NCI-H2081 treated with DMSO at 0.1 percent for 48 hours (cell line): ENCODE measurements at places on chromosomes 12 and 14.

DNA sequence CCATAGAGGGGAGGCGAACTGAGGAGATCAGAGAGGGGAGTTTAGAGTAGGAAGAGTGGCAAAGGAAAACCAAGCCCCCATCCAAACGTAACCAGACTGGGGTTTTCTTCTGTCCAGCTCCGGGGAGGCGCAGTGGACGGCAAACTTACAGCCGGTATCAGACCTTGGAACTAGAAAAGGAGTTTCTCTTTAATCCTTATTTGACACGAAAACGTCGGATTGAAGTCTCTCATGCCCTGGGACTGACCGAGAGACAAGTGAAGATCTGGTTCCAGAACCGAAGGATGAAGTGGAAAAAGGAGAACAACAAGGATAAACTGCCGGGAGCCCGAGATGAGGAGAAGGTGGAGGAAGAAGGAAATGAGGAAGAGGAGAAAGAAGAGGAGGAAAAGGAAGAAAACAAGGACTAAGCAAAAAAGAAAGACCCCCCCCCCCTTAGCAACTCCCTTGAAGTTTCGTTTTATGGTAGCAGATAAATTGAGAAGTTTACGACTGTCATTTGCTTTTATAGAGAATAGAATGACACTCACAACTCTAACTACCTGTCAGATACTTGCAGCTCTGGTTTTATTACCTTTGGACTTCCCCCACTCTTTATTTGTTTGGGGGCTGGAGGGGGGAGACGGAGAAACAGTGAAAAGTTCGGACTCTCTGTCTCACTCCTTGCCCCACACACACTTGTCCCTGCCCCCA is 2.3 kb downstream of the HOXC8 start:
- DNase-seq = no peak

- no peak for DNase-seq
These were observed 103.0 kb upstream of the NTF3 start for GRCh38 chr12:5328669-5329517.

DNA sequence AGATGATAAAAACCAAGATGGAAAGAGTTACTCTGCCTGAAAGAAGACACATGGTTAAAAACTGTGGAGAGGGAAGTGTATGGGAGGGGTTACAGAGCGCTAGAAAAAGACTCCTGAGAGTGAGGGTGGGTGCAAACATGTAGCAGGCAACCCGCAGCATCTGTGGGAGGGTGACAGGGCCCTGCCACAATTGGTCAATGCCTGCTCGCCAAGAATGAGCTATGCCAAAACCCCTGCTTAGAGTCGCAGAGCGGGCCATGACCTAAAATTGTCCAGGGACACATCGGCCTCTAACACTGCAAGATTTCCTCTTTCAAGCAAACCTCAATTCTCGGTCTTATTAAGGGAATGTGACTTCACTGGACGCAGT is 700 bp downstream of the PRKAG1 start:
- DNase-seq = no peak

DNA sequence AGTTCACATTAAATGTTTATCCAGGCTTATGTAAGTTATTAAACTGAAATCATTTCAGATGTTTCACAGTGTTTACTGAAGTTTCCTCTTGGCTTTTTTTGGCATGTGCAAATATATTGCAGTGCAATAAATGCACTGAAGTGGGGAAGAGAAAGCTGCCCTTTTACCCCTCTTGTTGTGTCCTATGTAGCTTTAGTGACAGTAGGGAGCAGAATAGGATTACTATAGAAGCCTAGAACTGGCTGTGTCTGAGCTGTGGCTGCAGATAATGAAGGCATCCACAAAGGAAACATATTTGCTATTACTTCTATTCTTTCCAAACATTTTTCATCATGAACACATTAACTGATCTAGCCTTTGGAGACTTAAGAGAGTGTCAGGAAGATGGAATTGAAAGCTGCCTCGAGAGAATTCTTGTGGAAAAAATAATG is 24.1 kb upstream of the CNTN1 start:
- DNase-seq = no peak

GRCh38 chr14:25042362-25043299 is 7.3 kb downstream of the STXBP6 start:
- no peak for DNase-seq

GRCh38 chr14:54512393-54512792 is 2.7 kb downstream of the CGRRF1 start:
- no peak for DNase-seq

DNA sequence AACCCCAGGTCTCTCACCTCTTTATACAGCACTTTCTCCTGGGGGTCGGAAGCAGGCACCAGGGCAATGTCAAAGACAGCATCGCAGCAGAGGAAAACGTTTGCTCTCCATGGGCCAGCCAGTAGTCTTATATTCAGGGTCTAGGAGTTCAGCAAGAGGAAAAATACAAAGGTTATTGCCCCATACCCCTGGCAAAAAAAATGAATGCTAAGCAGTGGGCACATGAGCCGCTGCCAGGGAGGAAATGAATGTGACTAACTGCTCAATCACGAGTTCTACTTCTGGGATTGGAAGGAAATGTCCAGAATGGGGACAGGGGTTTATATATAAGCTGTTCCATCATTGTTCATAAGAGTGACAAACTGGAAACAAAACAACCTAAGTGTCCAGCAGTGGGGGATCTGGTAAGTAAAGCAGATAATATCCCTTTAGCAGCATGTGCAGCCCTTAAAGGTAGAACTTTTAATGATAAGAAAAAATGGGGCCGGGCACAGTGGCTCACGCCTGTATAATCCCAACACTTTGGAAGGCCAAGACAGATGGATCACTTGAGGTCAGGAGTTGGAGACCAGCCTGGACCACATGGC is 53.8 kb downstream of the PHETA1 start:
- no peak for DNase-seq

GRCh38 chr14:90521930-90522483 is 125.2 kb downstream of the CALM1 start:
- DNase-seq = no peak

GRCh38 chr14:79089576-79089975 is 919.4 kb downstream of the NRXN3 start:
- DNase-seq = no peak

DNA sequence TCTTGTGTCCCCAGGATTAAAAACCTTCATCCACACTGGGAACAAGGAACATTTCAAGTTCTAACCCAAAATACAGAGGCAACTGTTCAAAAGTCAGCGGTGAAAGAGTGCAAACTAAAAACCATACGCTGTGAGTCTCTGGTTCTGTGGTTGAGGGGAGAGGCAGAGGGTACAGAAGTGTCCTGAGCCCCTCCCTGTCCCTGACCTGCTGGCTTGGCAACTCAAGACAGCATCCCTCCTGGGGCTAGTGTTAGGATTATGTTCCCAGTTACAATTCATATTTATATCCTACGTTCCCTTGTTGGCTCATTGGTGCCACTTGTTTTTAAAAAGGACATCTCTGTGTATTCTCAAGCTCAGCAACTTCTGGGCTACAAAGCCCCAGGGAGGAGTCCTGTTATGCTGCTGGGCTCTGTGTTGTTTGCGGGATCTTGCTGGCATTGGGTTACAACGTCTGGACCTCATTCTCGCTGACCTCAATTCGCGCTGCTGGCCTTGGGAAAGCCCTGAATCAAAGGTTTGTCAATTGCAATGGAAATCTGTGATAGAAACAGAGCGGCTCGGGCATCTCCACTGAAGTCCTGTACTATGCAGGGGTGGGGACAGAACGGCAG is 420.8 kb downstream of the FUT8 start:
- DNase-seq = no peak

- DNase-seq = no peak
These were observed 13.6 kb upstream of the MLXIP start for GRCh38 chr12:122064780-122065588.

DNA sequence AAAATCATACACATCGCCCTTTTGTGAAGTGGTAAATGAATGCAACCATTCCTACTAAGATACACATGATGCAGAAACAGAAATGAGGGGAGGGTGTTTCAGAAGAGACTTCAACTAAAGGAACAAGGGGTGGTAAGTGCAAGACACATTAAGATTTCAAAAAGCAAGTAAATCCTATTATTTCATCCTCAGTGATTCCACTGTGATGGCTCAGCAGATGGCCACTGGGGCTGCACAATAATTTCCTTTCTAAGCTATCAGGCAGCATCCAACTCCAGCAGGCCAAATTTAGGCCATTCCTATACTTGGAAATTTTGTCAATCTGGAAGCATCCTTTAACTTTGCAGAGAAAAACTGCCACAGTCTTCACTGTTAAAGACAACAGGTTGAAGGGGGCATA is 272.4 kb downstream of the NELL2 start:
- DNase-seq = no peak

DNA sequence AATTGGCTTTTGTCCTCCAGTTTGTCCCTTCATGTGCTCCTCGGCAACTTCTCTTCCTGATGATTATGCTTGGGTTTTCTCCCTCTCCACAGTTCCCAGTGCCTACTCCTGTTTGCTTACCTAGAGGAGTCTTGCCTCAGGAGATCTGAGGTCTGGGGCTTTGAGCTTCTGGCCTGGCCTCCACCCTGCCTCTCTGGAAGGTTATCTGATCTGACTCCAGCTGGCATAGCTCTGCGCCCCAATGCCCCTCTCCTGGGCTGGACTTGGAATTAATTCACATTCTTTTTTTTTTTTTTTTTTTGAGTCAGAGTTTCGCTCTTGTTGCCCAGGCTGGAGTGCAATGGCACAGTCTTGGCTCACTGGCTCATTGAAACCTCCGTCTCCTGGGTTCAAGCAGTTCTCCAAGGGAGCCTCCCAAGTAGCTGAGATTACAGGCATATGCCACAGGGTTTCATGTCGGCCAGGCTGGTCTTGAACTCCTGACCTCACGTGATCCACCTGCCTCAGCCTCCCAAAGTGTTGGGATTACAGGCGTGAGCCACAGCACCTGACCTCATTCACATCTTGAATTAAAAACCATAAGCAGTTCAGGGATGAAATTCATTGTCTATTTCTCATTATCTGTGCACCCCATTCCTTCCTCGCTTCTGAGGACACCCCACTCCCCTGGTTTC is 33.5 kb downstream of the CFL2 start:
- DNase-seq = no peak

DNA sequence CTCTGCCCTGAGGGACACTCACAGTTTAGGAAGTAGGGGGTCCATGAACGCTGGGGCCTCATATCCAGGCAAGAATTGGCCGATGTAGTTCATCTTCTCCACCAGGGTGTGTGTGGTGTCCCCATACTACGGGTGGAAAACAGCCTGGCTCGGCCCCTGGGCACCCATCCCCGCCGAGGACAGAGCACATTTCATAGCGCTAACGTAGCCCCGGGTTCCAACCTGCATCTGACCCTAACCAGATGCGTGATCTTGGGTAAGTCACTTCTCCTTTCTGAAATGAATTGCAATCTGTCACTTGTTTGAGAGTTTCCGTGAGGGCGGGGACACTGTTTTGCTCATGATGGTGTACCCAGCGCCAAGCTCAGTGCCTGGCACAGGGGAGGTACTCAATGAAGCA is 9.0 kb downstream of the HPD start:
- no peak for DNase-seq

DNA sequence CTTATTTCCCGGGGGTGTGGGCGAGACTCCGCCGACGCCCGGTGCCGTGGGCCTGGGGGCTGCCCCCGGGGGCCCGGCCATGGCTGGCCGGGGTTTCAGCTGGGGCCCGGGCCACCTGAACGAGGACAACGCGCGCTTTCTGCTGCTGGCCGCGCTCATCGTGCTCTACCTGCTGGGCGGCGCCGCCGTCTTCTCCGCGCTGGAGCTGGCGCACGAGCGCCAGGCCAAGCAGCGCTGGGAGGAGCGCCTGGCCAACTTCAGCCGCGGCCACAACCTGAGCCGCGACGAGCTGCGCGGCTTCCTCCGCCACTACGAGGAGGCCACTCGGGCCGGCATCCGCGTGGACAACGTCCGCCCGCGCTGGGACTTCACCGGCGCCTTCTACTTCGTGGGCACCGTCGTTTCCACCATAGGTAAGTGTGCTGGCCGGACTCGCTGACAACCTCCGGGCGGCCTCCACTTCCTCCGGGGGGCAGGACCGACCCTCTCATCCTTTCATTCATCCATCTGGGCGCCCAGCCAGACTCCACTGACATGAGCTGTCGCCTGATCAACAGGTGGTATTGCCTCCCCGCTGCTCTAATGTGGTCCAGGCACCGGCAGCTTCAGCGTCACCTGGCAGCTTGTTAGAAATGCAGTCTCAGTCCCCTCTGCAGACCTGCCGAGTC is 467 bp downstream of the KCNK13 start:
- DNase-seq = peak; percentile 17

GRCh38 chr12:89949457-89950195 is 241.0 kb upstream of the ATP2B1 start:
- DNase-seq = peak; percentile 72

- no peak for DNase-seq
These were observed 182.2 kb downstream of the NOVA1 start for GRCh38 chr14:26415618-26416123.

DNA sequence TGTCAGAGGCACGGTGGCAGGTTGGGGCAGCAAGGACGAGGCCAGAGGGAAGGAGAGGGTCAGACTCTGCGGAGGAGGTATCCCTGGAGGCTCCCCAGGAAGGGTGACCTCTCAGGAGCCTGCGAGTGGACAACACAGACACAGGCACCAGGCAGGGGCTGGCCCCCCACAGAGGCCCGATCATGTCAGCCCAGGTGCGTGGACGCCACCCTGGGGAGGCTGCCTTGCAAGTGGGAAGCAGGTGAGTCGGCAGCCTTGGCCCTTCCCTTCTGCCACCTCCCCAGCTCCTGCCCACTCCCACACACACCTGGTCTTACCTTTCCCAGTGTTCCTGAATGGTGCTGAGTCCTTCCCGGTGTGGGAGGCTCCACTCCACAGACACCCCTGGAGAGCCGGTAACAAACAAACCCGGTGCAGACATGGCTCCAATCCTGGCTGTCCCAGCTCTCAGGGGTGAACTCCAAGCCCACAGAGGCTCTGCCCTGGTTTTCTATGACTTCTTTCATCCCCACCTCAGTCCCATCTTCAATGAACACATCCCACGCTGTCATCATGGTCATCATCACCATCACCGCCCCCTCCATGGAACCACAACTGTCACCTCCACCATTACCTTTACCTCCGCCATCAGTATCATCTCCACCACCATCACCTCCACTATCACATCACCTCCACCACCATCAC is 5.2 kb downstream of the ZBTB42 start:
- DNase-seq = no peak

- DNase-seq = no peak
These were observed 690.9 kb upstream of the FBXO33 start for GRCh38 chr14:40122968-40123648.

DNA sequence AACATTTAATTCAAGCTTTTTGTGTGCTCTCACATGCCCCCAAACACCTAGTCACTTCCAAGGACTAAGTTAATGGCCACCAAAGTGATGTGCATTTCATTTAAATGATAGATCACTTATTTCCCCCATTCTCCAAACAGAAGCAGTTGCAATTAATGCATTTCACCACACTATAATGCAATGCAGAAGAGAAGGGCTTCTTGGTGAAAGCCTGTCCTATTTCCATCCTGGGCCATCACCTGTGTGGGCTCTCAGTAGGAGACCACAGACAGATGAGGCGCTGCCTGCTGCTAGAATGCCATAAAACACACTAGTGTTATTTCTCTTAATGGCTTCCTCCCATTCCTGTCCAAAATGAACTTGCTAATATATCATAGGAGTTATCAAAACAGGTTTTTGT is 151.2 kb downstream of the GPR65 start:
- DNase-seq = no peak

GRCh38 chr12:58727521-58727920 is 192.8 kb downstream of the LRIG3 start:
- DNase-seq = no peak

GRCh38 chr14:99802301-99803105 is 9.3 kb downstream of the EML1 start:
- no peak for DNase-seq

- no peak for DNase-seq
These were observed 12.0 kb upstream of the IL26 start for GRCh38 chr12:68237619-68238018.

GRCh38 chr14:90489916-90490719 is 93.3 kb downstream of the CALM1 start:
- DNase-seq = no peak

- DNase-seq = no peak
These were observed 135.9 kb downstream of the SLC15A4 start for GRCh38 chr12:128687851-128688250.
